ENCODE measurements at places on chromosomes 1 and 21. TPM values are rescaled to one million over a fixed set of nuclear protein-coding genes. Genes with fewer than 3 reads are reported as not detected.

GRCh38 chr1:183096894-183097293, 73.7 kb downstream of the LAMC1 start:
- no peak overlapping the region for H3K4me3 ChIP-seq
- no peak for DNase-seq
- H3K4me1 ChIP-seq, result peaks cover 27% of the 10 kb centered on the region
- H3K36me3 ChIP-seq, result no peaks in the 10 kb centered on the region

The KCNJ9 gene
- total RNA-seq, result 0.05 TPM

DNA sequence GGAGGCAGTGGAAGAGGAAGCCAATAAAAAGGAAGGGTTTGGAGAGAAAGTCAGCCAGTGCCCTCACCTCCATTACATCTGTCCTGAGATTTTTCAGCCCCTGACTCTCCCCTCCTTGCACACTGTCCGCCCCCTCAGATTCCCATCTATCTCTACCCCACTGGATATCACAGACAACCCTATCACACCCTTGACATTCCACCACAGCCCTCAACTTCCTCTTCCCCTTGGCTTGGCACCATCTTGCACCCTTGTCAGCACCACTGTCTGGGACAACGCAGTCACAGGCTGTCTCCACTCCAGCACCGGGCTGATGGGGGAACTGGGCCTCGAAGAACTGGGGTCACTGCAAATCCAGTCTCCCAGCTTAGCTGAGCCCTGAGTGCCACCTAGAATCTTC, 14.2 kb upstream of the PLEKHA6 start:
- H3K36me3 ChIP-seq, result no peaks in the 10 kb centered on the region
- no peak overlapping the region for H3K4me3 ChIP-seq
- H3K4me1 ChIP-seq, result peaks cover 8% of the 10 kb centered on the region
- no peak overlapping the region for H3K27ac ChIP-seq

The VWA1 gene
- 34.2 TPM for total RNA-seq

The FYB2 gene
- 0.18 TPM for total RNA-seq

DNA sequence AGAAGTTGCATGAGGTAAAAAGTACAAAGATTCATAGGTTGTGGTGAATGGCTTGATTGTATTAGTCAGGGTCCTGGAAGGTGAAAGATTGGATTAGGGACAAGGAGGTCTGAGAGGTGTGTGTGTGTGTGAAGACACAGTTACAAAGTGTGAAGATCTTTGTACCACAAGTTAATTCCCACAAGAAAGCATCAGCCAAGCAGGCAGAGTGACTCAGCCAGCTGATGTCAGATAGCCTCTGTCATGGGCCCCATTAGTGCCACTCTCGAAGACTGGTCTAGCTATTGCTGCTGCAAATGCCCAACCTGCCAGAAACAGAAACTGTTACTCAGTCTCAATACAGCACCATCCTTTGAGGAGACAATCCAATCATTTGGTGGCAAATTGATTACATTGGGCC, 96.5 kb downstream of the DTL start:
- peaks cover 4% of the 10 kb centered on the region for H3K36me3 ChIP-seq
- no peak for DNase-seq
- H3K27me3 ChIP-seq, result no peaks in the 10 kb centered on the region
- H3K4me3 ChIP-seq, result no peak overlapping the region
- no peak overlapping the region for H3K27ac ChIP-seq

The CD1E gene
- not detected for total RNA-seq

The MPZ gene
- 2.6 TPM for total RNA-seq

Data from endothelial cell (in vitro differentiated cells).